ENCODE measurements at places on chromosomes 7 and 10. TPM values are rescaled to one million over a fixed set of nuclear protein-coding genes. Genes with fewer than 3 reads are reported as not detected.

Gene LBX1
- not detected for total RNA-seq

Gene SERPINE1
- 0.80 TPM for total RNA-seq

DNA sequence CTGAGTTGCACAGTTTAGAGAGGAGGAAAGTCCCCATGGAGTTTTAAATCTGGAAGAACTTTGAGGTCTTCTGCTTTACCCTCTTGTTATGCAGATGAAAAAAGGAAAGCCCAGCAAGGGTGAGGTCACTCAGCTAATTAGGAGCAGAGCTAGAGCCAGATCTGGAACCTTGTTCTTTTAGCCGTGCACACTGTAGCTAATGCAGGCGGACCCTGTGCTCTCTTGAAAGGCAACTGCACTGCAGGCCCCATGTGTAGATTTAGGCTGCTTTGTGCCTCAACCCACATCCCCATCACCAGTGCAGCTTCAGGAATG is 63.4 kb downstream of the SYPL1 start:
- H3K36me3 ChIP-seq = no peaks in the 10 kb centered on the region
- DNase-seq = no peak
- no peaks in the 10 kb centered on the region for H3K4me1 ChIP-seq
- no peak overlapping the region for H3K4me3 ChIP-seq
- no peak overlapping the region for H3K27ac ChIP-seq

DNA sequence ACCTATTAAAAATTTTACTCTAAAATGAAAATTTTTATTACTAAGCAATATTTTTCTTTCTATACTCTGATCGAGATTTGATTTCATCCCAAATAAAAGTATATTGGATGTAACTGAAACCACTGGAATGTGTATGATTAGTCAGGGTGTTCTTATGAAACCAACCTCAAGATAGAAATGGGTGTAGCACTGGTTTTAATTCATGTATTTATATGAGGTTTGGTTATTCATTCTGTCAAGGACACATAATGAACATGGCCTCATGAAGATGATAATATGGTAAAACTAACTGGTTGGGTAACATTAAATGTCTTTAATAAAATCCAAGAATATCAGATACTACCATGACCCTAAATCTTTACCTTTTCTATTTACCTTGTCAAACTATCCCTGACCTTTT is 197.7 kb downstream of the SEMA3A start:
- DNase-seq = no peak
- no peak overlapping the region for H3K27ac ChIP-seq
- H3K4me3 ChIP-seq = no peak overlapping the region
- H3K27me3 ChIP-seq = no peaks in the 10 kb centered on the region

DNA sequence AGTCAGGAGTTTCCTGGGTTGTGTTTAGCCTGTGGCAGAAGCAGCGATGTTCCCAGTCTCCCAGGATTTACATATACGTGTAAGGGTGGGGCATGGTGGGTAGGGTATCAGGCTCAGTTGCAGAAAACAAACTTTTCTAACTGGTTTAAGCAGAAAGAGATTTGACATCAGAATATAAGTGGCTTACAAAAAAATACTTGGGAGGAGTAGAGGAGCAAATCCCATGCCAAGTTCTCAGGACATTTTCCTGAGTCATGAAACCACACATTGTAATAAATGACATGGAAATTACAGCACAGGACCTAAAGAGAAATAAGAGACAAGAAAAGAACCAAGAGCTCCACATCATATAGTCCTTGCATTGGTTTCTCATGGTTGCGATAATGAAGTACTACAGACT is 26.2 kb upstream of the FRMD4A start:
- no peak overlapping the region for H3K4me3 ChIP-seq
- DNase-seq = no peak
- H3K27ac ChIP-seq = no peak overlapping the region
- peaks cover 2% of the 10 kb centered on the region for H3K27me3 ChIP-seq
- peaks cover 5% of the 10 kb centered on the region for H3K4me1 ChIP-seq
- H3K36me3 ChIP-seq = no peaks in the 10 kb centered on the region

Gene EFCAB10
- total RNA-seq = 0.28 TPM

DNA sequence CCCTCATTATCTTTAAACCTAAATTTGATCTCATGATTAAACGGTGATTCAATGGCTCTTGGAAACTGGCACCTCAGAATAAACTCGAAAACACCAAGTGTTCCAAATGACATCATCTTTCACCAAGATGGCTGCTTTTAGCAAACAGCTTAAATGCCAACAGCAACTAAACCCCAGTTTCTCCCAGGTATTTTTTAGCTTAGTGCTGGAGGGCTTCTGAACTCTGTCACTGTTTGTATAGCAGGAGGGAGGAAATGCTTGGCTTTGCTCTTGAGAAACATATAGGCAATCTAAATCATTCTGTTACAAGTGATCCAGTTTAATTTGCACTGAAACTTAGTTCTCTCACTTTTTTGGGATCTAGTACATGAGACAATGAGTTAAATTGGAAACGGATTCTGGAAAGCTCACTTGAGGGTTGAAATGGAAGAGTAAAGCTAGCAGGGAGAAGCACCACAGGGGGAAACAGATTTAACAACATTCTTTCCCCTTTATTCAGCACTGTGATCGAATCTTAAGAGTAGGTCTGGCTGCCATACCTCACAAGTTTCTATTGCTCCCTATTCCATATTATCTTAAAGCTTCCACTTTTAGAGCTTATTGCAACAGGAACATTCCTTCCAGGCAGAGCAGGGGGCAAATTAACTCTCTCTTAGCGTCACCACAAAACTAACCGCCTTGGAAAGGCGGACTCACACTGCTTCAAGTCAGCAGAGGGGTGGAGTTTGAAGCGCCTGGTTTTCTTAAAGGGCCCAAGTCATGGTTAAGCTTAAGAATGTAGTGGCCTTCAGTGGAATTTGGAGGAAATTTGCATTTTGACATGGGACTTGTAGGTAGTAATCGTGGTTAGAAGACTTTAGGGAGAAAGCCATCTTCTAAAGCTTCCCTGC is 1.8 kb upstream of the CCDC6 start:
- peak overlapping the region; percentile 96 for H3K4me3 ChIP-seq
- H3K4me1 ChIP-seq = peaks cover 26% of the 10 kb centered on the region
- DNase-seq = peak; percentile 34
- H3K27me3 ChIP-seq = peaks cover 11% of the 10 kb centered on the region
- H3K27ac ChIP-seq = peak overlapping the region; percentile 81

All from endothelial cell (in vitro differentiated cells).